Right renal pelvis (tissue), 4 donors: ENCODE measurements at places on chromosomes 13 and 19. TPM values are rescaled to one million over a fixed set of nuclear protein-coding genes. Genes with fewer than 3 reads are reported as not detected.

Gene LGALS4
- polyA plus RNA-seq = 2.1 TPM

Gene U2AF2
- 178 TPM for polyA plus RNA-seq

Gene SLC7A9
- 14.1 TPM for polyA plus RNA-seq

Gene MEIOSIN
- polyA plus RNA-seq = not detected

DNA sequence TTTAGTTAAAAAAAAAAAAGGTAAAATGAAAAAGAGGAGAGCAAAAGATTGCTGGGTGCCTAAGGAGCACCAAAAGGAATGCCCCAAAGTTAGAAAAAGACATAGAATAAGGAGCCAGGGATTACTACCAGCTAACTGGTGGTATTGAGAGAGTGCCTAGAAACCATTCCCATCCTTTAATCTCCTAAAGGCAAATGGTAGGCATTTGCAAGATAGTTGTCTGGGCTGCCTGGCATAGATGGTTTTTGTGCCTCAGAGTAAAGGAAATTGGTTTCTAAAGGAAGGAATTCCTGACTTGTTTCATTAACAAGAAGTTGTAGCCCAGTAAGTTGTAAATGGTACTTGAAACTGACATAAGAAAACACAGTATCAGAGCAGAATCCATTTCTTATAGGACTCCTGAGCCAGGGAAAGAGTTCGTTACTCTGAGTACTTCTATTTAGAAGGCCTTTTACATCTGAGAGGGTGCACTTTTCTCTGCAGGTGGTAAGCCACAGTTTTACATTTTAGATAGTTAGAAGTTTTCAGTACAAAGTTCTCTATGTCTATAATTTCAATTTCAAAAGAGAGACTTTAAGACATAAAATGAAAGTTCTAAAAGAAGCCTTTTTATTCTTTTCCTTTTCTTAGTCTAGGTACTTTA is 92.6 kb downstream of the OLFM4 start:
- DNase-seq = no peak

DNA sequence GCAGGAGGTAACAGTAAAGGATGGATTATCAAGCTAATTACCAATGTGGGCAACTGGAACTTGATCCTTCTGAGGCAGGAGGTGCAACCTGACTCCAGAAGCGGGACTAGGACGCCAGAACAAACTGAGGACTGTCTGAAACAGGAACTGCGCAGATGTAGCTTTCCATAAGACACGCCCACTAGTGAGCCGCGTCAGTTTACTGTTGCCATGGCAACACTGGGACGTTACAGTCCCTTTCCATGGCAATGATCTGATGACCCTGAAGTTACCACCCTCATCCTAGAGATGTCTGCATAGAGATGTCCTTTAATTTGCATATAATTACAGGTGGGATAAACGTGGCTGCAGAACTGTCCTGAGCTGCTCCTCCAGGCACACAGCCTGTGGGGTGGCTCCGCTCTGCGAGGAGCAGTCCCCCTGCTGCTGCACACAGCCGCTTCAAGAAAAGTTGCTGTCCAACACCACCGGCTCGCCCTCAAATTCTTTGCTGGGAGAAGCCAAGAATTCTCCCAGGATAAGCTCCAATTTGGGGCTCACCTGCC is 816.6 kb downstream of the UQCRFS1 start:
- DNase-seq = no peak

DNA sequence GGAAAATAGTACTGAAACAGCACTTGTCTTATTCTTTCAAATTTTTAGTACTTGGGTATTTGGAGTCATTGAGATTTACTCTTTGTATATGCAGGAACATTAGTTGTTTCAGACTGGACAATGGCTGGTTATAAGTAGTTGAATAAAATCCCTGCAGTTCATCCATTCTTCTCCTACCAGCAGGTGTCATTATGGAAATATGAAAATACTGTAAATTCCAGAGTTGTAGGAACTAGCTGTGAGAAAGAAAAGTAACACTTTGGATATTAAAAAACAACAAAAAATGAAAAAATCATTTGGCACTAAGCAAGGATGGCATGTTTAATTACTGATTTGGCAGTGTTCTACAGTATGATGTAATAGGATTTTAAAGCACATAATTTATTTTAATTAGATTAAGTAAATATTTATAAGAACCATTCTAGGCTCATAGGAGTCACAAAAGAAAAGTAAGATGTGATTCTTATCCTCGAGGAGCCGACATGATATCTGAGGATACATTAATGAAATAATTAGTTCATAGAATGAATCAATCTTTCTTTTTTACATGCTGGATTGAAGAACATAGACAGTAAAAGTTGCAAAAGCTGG is 155.3 kb downstream of the KCNRG start:
- no peak for DNase-seq

- no peak for DNase-seq
Measured at GRCh38 chr19:572743-573518, 535 bp downstream of the BSG start.

- no peak for DNase-seq
Measured at GRCh38 chr13:83024955-83025594, 857.2 kb downstream of the SLITRK1 start.

DNA sequence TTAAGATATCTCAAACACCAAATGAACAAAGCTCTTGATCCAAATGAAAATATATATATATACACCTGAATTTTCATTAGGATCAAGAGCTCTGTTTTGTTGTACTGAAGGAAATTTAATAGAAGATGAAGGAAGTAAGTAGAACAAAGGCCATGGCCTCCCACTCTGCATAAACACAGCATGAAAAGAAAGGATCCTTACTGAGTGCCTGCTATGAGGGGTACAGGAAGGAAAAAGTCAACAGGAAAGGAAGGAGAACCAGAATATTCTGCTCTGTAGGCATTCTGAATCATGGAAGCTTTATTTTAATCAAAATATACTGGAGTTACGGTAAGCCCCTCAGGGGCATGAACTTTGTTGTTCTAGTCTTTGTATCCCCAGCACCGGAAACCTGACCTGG is 22.1 kb downstream of the TMTC4 start:
- DNase-seq = no peak

DNA sequence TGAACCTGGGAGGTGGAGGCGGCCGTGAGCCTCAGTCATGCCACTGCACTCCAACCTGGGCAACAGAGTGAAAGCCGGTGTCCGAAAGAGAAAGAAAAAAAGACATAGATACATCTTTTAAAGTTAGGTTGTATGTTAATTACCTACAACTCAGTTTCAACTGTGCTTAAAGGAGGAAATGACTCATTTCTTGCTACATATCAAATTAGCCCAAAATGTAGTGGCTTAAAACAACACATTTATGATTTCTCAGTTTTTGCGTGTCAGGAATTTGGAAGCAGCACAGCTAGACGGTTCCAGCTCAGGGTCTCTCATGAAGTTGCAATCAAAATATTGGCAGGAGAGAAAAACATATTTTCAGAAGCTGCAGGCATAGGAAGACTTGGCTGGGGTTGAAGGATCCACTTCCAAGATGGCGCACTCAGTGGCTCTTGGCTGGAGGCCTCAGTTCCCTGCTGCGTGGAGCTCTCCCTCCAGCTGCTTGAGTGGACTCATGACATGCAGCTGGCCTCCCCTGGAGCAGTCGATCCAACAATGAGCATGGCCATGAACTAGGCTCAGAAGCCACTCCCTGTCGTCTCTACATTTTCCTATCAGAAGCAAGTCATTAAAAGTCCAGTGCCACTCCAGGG is 7.1 kb downstream of the LDLR start:
- DNase-seq = no peak

DNA sequence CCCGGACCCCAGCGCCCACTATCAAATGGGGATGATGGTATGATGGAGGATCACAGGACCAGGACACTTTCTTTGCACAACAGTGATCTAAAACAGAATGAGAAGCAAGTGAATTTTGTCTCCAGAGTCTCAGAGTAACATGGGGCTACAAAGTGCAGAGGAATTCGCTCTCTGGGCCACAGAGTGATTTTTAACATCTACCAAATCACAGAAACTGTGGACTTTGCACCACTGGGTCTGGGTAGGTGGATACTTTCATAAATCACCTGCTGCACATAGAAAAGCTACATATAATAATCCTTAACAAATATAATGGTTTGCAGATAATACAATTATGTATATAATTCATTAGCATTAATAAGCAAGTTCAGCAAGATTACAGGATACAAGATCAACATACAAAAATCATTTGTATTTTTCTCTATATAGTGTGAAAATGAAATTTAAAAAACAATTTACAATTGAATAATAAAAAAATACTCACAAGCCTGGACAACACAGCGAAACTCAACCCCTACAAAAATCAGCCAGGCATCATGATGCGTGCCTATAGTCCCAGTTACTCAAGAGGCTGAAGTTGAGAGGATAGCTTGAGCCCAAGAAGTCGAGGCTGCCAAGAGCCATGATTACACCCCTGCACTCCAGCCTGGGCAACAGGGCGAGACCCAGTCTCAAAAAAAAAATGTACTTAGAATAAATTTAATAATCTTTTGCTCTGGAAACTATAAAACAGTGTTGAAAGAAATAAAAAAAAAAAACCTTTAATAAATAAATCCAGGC is 60.3 kb upstream of the EEF1AKMT1 start:
- no peak for DNase-seq

DNA sequence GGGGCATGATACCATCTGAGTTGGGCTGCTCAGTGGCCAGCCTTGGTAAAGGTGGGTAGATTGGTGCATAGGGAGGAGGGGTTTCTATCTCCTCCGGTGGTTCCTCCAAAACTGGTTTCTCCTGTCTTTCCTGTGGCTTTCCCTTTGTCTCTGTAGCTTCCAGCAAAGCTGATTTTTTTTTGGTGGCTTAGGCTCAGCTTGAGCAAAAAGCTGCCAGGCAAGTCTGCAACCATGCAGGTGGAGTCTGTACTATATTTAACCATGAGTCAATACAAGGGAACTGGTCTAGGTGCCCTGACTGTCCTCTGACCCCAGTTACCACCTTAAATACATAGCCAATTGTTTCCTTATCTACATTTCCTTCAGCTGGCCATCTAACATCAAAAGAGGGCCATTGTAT is 64.0 kb upstream of the ZNF681 start:
- no peak for DNase-seq

DNA sequence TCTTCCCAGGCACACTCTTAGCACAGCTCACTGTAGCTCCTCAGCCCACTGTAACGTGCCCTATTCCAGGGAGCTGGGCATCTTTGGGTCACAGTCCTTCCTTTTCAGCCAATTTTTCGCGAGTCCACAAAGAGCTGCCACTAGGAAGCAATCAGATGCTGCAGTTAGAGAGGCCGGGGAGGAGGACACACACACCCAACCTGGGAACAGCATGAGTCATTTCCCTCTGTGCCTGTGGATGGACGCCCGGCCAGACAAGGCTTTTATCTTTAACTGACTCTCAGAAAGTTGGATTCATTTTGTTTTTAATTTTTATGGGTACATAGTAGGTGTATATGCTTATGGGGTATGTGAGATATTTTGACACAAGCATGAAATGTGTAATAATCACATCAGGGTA is 918.6 kb downstream of the UQCRFS1 start:
- DNase-seq = no peak

DNA sequence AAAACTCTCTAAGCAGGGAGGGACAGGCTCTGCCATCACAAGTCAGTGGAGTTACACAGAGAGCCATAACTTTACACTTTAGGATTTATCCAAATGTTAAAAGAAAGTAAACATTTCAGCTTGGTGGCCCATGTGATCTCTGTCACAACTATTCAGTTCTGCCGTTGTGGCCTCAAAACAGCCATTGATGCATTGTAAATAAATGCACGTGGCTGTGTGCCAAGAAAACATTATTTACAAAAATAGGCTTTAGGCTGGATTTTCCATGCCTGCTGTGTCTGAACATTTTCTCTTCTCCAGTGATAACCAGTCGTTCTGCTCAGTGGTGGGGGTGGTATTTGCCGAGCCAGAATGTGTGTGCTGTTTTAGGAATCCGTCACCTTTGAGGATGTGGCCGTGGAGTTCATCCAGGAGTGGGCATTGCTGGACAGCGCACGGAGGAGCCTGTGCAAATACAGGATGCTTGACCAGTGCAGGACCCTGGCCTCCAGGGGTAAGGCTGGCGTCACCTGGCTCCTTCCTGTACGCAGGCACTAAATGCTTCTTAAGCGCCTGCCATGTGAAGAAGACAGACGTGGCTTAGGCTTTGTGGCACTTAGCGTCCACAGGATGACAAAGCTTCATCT is 4.9 kb downstream of the ZNF333 start:
- DNase-seq = no peak

- no peak for DNase-seq
Measured at GRCh38 chr13:83232626-83233025, 649.6 kb downstream of the SLITRK1 start.

GRCh38 chr19:58350871-58351557 is 2.3 kb downstream of the A1BG start:
- no peak for DNase-seq

DNA sequence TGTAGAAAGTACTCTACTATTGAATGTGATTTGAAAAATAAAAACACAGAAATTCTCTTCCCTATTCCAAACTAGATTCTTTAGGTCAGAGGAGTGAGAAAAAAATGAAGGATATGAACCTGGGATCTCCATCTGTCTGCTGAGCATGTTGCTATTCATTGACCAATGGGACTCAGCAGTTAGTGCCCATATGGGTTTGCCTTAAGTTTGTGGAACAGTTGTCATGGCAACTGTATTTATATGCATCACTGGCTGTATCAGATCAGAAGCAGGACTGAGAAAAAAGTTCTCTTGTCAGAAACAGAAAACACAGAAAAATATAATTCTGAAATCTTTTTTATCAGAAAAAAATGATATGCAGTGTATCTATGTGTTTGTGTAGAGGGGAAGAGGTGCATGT is 73.3 kb upstream of the ATXN8OS start:
- no peak for DNase-seq

DNA sequence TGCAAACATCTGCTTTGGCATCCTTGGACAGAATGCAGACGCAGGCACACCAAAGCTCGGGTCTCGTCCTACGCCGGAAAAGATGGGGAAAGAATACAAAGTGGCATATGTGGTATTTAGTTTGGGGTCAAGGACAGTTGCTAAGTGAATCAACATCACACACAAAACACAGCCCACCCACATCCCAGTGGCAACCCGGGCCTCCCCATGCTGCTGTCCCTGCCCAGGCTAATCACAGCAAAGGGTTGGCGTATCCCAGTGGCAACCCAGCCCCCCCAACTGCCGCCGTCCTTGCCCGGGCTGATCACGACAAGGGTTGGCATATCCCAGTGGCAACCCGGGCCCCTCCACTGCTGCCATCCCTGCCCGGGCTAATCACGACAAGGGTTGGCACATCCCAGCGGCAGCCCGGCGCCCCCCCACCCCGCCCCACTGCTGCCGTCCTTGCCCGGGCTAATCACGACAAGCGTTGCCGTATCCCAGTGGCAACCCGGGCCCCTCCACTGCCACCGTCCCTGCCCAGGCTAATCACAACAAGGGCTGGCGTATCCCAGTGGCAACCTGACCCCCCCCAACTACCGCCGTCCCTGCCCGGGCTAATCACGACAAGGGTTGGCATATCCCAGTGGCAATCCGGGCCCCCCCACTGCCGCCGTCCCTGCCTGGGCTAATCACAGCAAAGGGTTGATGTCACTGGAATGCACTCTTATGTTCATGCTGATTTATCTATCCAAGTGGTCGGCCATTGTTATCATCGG is 167.8 kb upstream of the SOX1 start:
- DNase-seq = no peak
